Lung microvascular endothelial cell (primary cell): ENCODE measurements at places on chromosomes 6 and 20.
A peak's percentile ranks its signal among the peaks of the same experiment; 100 is the strongest.

DNA sequence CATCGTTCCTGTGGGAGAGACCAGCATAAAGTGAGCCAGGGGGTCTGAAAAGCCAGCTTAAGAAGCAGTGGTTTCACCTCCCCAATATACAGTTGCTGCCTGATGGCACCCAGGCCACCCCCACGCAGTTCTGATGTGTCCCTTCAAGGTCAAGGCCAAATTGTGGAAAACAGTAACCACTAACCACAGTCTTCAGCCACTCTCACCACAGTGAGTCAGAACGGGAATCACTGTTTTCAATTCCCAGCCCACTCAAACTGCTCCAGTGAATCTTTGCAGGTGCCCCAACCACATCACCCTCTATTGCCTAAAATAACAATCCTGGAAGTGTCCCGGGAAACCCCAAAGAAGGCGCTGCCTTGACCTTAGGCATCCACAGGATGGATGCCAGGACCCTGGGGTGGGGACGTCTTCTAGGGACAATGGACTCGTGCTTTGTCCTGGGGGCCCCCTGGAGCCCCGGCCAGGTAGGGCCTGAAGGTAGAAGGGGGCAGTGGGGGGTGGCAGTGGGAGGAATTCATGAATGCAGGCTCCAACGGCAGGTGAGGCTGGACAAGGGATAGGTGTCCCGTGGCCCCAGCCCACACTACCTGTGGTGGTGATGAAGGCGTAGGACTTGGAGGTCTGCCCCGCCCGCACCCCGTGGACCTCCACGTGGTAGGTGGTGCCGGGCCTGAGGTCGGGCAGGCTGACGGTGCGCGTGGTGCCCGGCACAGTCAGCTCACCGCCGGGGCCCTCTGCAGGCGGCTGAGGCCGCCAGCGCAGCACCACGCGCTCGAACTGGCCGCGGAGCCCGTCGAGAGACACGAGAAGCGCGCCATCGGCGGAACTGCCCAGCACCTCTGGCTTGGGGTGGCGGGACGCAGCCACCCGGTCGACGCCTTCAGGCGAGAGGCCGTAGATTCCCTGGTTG is 22.2 kb downstream of the TNXB start:
- DNase-seq = no peak

DNA sequence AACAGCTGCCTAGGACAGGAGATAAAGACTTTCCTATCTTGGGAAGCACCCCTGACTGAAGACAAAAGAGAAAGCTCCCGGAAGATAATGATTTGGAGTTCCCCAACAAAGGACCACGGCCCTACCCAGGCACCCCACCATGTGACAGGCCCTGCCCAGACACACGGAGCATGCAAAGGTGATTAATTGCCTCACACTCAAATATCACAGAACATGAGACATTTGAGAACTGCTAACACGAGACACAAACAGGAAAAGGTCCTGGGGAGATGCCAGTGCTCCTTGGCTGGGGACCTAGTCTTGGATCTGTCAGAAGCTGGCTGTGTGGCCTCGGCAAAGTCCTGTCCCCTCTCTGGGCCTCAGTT is 82.5 kb upstream of the PTPN1 start:
- DNase-seq = no peak

DNA sequence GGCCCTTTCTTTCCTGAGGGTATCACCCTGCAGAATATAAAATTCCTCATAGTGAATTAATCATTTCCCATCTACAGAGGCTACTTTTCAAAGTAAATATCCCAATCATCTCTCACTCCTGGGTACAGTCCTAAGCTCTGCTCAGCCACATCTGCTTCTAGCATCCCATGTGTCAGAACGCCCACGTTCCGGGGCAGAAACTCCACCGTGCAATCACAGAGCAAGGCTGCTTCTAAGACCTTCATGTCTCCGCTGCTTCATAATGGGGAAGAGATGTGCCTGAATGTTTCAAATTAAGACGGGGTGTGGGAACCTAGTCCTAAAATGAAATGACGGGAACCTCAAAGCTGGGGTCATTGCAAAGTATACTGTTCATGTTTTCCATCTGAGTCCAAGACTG is 208.8 kb upstream of the GMDS start:
- no peak for DNase-seq

GRCh38 chr6:136158971-136159370 is 91.1 kb downstream of the MTFR2 start:
- DNase-seq = no peak

- DNase-seq = no peak
These were observed 140.4 kb downstream of the OPRM1 start for GRCh38 chr6:154179434-154179833.

DNA sequence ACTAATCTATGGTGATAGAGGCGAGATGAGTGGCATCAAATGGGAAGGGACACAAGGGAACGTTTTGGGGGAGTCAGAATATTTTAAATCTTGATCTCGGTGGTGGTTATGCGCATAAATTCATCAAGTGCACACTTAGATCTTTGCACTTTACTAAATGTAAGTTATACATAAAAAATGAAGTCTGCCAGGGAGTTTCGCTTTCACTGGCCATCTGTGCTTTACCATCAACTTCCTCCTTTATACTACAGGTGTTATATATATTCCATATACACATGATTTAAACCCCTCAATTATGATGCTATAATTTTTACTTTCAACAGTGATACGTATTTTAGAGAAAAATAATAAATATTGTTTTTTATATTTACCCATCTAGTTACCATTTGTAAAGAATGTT is 97.6 kb upstream of the AKIRIN2 start:
- DNase-seq = no peak

- DNase-seq = no peak
These were observed 337.8 kb downstream of the BTBD3 start for GRCh38 chr20:12255461-12255970.

DNA sequence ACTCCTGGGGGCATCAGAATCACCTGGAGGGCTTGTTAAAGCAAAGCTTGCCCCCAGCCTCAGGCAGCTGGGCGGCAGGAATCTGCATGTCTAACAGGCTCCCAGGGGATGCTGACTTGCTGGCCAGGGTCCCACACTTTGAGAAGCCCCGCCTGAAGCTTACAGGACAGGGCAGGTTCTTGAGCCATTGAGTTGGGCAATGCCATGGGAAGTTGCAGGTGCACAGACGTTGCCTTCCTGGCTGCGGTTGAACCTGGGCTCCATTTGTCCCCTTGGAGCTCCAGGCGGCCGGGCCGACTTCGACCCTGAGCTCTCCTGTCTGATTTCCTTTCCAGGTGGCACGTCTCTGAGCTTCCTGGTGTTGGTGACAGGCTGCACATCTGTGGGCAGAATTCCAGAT is 46.8 kb downstream of the SYNJ2 start:
- no peak for DNase-seq

- DNase-seq = no peak
These were observed 16.3 kb downstream of the RBM24 start for GRCh38 chr6:17297271-17298080.

DNA sequence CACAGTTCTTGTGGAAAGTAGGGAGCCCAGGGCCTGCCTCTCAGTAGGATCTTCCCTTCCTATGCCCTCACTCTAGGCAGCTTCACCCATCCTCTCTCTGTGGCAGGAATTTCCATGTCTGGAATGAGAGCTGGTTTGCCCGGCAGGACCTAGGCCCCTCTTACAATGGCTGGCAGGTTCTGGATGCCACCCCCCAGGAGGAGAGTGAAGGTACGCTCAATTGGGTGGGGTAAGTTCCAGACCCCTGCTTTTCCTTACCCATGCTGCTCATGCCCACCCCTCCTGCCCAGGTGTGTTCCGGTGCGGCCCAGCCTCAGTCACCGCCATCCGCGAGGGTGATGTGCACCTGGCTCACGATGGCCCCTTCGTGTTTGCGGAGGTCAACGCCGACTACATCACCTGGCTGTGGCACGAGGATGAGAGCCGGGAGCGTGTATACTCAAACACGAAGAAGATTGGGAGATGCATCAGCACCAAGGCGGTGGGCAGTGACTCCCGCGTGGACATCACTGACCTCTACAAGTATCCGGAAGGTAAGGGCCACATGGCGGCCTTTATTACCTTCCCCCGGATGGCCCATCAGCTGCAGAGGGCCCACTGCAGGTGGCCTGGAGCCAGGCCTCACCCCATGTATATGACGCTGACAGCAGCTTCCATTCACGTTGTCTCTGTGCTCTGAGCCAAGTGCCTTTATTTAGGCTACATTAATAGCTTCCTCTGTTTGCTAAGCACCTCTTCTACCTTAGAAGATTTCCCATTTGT is 22.8 kb downstream of the TGM6 start:
- DNase-seq = no peak

DNA sequence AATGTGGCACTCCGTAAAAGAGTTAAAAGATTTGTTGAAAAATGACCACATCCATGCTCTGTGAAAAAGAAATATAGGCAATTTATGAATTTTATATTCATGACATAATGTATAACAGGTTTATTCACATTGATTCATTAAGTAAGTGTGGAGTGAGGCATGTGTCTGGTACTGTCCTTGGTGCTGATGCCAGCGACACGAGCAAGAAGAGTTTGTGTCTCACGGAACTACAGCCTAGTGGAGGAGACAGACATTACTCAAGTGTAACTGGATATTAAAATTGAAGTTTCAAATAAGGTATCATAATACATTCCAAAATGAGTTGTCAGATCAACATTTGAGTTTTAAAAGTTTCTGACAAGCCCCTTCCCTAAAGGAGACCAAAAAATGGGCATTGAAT is 158.2 kb upstream of the PRND start:
- peak; percentile 85 for DNase-seq

- DNase-seq = no peak
These were observed 259.8 kb downstream of the PKHD1 start for GRCh38 chr6:51827580-51827979.

DNA sequence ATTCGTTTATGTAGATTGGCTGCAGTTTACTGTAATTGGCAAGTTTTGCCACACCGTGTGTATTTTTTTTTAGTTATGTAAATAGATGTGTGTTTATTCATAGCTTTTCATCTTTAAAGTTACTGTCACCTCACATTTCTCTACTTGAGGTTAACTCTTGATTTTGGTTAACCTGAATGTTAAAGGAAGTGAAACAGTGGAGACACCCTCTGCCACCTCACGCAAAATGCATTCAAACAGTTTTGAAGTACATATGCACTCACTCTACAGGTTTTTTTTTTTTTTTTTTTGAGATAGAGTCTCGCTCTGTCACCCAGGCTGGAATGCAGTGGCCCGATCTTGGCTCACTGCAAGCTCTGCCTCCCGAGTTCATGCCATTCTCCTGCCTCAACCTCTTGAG is 17.7 kb downstream of the OR2A4 start:
- no peak for DNase-seq

DNA sequence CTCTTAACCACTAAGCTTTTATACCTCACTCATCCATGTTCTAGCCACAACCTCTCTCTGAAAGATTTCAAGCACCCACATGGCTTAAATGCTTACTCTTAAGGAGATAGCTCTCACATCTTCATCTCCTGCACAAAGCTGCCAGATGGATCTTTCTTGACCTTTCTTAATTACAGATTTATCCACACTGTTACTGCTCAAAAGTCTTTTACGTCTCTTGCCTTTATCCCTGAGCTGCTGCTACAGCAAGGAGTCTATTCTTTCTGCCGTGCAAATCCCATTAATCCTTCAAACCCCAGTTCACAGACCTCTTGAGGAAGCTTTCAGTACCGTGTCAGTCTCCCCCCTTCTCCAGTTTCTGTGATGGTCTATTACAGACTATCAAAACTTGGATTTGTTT is 54.6 kb downstream of the B4GALT5 start:
- DNase-seq = no peak

- DNase-seq = no peak
These were observed 100.0 kb downstream of the CD24 start for GRCh38 chr6:106874481-106874880.

GRCh38 chr6:13788820-13789219 is 25.5 kb downstream of the MCUR1 start:
- peak; percentile 18 for DNase-seq

DNA sequence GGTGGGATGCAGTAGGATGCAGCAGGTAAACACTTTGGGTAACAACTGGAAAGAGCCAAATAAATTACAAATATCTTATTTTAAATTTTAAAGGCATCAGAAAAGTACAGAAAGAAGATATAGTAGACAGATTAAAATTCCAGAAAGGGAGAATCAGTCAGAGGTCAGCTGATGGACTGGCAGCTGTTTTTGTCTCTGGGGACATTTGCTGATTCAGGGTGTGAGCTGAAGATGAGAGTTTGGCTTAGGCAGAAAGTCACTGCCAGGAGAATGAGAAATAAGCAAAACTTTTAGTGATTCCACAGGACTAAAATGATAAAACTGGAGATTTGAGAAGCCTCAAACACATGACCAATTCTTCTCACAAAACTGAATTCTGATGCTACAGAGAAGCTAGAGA is 39.5 kb downstream of the AHI1 start:
- no peak for DNase-seq

GRCh38 chr6:88059191-88059590 is 11.6 kb downstream of the SPACA1 start:
- DNase-seq = no peak

- no peak for DNase-seq
These were observed 10.1 kb upstream of the SRC start for GRCh38 chr20:37335642-37336368.

- no peak for DNase-seq
These were observed 975 bp downstream of the BMP7 start for GRCh38 chr20:57265336-57265996.

GRCh38 chr6:129317931-129318820 is 391.8 kb downstream of the ARHGAP18 start:
- DNase-seq = no peak

GRCh38 chr6:27693766-27694546 is 218.2 kb downstream of the OR2B2 start:
- no peak for DNase-seq

- DNase-seq = peak; percentile 9
These were observed 331.8 kb upstream of the BTBD3 start for GRCh38 chr20:11585752-11586352.

DNA sequence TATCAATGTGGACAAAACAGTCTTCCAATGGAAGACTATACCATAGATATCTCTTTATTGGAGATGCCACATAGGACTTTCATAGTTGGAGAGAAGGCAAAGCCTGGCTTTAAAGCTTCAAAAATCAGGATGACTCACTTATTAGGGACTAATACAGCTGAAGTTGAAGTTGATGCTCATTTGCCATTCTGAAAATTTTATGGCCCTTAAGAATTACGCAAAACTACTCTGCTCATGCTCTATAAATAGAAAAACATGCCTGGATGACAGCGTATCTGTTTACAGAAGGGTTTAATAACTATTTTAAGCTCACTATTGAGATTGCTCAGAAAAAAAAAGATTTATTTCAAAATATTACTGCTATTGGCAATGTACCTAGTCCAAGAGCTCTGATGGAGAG is 155.5 kb upstream of the DST start:
- no peak for DNase-seq
